Omental fat pad (tissue), 4 donors: ENCODE measurements at places on chromosomes 12 and 14.

GRCh38 chr14:60420050-60420449 is 65.8 kb downstream of the C14orf39 start:
- no peak for DNase-seq

DNA sequence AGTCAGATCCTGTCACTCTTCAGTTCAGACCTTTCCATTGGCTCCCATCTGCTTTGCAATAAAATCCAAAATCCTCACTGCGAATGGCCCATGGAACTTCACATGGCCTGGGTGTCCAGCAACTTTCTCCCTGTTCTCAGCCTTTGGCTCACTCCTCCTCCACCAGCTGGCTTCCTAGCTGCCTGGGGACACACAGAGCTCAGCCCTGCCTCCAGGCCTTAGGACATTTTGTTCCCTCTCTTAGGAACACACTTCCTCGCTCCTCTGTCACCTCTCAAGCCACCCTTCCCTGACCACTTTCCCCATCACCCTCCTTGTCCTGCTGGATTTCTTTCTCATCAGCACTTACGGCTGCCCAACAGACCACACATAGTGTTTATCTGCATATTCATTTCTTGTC is 419.6 kb downstream of the MED13L start:
- DNase-seq = no peak

GRCh38 chr12:109987615-109988014 is 8.6 kb downstream of the GIT2 start:
- DNase-seq = no peak

- DNase-seq = no peak
Measured at GRCh38 chr12:11771356-11771755, 121.9 kb downstream of the ETV6 start.

DNA sequence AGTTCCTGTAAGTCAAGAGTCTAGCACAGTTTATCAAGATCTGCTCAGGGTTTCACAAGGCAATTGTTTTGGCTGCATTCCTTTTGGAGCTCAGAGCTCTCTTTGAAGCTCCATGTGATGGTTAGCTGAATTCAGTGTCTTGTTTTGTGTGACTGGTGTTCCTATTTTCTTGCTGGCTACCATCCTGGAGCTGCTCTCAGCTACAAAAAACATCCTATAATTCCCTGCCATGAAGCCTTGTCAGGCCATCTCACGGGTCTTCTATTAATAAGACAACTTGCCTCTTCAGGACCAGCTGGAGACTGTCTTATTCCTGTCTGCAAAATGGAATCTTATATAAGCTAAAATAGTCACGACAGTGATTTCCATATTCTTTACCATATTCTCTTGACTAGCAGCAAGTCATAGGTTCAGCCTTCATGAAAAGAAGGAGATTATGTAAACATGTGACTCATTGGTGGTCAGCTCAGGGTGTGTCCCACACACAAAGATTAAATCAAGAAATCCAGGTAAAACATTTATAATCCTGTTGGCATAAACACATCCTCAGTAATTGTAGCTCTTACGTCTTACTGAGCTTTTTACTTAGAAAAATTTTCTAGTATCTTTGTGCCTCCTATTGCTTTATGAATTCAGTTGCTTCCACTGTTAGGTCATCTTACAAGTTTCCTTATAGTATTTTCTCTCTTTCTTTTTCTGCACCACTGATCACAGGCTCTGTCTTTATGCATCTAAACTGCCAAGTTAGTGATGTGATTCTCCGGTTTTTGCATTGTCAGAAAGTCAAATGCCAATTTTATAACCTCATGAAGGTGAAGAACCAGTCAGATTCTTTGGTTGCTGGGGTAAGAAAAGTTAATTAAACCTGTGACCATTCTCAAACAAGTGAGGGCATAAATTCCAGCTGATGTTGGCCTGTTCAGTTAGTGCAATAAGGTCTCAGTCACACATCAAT is 378.5 kb upstream of the MGAT4C start:
- no peak for DNase-seq

DNA sequence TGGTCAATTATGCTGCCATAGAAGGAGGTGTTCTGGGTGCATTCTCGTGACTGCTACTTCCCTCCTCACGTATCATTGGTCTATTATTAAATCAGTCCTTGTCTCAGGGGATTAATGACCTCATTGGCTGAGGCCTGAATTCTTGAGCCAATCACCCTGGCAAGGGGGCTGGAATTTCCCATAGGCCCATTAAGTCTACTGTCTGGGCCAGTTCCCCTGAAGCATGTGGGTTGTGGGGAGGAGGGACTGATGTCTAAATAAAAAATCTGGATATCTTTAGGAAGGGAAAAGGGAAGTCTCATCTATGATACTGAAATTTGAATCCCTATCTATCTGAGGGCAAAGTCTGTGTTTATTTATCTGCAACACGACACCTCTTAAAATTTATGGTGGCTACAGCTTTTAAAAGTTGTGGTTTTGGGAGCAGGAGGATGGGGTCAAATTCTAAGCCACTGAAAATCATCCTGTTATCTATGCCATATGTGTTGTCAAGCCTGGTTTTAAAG is 71.9 kb downstream of the DYRK2 start:
- DNase-seq = no peak

DNA sequence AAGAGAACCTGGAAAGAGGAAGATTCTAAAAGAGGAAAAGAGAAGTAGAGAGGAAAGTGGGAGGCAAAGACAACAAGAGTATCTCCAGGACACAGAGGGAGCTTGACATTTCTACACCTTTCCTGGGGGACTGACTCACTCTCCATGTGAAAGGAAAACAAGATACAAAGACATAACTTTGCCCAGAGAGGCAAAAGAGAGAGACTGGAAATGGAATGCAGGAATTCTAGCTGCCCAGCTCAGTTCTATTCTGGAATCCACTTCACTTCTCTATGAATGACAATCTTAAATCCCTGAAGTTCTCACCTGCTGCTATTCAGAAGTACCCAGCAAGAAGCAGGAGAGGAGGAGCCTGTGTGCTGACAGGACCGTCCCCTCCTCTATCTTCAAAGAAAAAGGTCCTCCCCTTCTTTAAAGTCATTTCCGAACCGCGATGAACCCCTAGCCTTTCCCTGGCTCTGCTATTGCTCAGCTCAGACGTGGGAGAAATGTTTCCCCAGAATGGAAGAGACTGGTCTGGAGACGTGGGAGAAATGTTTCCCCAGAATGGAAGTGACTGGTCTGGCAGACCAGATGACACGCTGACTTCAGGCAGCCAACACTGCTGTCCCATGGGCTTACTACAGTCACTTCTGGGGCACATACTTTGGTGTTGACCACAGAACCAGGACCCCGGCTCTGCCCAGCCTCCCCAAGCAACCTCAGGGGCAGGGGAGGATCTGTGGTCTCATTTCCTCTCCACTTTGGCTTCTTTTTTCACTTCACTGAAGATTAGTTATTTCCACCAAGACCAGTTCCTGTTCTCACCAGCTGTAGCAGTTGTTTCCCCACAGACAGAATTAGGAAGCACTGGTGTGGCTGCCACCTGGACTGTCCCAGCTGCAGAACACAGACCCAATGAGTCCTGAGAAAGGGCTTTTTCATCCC is 8.3 kb downstream of the FMNL3 start:
- DNase-seq = no peak

GRCh38 chr14:106174206-106174605 is 647.8 kb downstream of the TMEM121 start:
- no peak for DNase-seq
